ENCODE measurements at places on chromosomes 11 and 22. TPM values are rescaled to one million over a fixed set of nuclear protein-coding genes. Genes with fewer than 3 reads are reported as not detected.

DNA sequence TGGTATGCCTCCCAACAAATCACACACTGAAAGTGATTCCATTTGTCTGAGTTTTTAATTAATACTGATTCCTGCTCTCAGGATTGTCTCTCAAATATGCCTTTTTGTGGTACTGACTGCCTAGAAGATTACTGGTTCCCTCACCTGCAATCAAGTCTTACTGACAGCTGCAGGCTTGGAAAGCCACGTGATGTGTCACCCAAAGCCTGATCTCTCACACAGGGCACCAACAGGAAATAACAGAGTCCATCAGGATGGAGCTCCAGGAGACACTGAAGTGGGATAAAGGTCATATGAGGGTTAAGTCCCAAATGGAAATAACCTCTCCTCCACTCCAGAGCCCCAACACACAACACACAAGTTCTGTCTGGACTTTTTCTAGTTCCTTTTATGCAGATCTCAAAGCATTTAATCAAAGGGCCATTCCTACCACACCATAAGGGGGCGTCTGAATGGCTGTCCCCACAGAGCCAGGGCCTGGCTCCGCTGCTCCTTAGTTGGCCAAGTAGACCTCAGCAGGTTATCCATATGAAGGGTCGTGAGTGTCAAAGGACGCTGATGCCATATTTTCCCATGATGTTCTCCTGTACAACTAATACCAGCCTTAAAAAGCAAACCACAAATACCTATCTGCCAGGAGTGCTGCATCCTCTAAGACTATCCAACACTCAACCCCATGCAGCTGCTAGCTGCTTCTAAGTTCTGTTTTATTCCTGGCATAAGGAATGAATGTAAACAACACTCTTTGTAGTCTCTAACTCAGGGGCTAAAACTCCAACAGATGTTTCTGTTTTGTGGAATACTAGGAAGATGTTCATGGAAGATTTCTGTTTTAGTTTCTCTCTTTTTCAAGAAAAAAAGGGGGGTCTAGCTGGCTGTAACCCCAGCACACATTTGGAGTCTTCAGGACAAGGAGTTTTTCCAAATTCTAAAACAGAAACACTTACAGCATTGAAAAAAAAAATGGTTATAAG, 13.0 kb downstream of the SCUBE2 start:
- no peak for DNase-seq

- no peak for DNase-seq
Observed at GRCh38 chr11:45087086-45087899, 59.1 kb upstream of the PRDM11 start.

DNA sequence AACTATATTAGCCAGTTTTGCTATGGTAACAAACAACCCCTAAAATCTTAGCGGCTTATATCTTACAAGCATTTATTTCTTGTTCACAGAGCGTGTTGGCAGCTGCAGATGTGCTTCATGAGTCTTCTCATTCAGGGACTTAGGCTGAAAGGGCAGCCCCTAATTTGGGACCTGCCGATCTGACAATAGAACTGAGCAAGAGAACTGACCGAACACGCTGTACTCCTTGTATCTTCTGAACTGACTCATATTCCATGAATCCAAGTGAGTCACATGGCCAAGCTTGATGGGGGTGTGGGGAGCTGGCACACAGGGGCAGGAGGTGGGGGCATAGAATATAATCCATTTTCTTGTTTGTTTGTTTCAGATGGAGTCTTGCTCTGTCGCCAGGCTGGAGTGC, 481.7 kb upstream of the CADM1 start:
- no peak for DNase-seq

GRCh38 chr11:111408789-111409727, 30.0 kb upstream of the POU2AF1 start:
- no peak for DNase-seq

DNA sequence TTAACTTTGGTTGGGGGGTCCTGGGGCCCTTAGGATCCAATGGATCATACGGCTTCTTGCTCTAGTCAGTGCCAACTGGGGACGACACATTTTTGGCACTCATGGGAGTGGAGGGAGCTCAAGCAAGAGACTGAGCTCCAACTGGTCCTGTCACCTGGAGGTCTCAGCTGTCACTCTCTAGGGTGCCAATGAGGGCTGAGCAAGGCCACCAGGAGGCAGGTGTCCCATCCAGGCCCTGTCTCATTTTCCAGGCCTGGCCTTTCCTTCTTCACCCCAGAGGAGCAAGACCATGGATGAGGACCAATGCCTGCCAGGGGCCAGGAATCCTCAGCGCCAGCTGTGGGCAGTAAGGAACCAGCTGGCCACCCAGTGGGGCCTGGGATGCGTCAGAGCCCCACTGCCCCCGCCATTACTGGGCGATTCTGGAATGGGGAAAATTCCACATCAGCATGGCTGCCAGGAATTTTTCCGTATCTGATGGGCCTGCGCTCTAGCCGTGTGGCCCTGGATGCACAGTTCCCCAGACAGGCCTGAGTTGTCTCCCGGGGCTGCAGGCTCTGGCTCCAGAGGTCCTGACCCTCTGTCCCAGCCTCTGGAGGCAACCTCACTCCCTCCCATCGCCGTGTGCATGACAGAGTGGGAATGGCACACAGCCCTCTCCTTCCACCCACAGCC, 669 bp upstream of the GAL3ST1 start:
- DNase-seq, result no peak

GRCh38 chr11:35335226-35335625, 84.1 kb downstream of the SLC1A2 start:
- DNase-seq, result no peak

DNA sequence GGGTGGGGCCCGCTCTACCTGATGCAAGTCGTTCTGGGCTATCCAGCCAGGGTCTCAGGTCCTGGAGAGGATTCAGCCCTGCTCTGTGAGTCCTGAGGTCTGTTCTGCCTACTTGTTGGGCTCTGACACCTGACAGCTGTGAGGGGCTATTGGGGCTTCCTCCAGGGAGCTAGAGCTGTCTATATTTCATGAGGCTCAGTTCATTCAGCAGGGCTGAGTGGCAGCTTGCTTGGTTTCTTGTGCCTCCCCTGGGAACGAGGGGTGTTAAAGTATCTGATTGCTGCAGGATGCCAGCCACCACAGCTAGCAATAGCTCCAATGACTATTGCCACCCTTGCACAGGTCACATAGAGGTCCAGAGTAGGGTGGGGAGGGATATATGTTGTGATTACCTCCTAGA, 26.7 kb downstream of the INSC start:
- DNase-seq, result no peak

The OR6T1 gene
- not detected for total RNA-seq

The CHRM1 gene
- total RNA-seq, result not detected

The OR5B21 gene
- total RNA-seq, result 0.45 TPM

The TMPRSS13 gene
- 2.7 TPM for total RNA-seq

The GAL gene
- total RNA-seq, result not detected
